ENCODE measurements at places on chromosomes 1 and 21. TPM values are rescaled to one million over a fixed set of nuclear protein-coding genes. Genes with fewer than 3 reads are reported as not detected.

- peak; percentile 48 for DNase-seq
These were observed 30.3 kb upstream of the CBR3 start for GRCh38 chr21:36104317-36105300.

- no peak for DNase-seq
These were observed 345.1 kb upstream of the USP24 start for GRCh38 chr1:55560266-55560665.

Gene CFHR1
- total RNA-seq = 0.49 TPM

Gene KCNA2
- total RNA-seq = 0.23 TPM

Gene IGSF9
- 2.2 TPM for total RNA-seq

Gene TRABD2B
- 1.0 TPM for total RNA-seq

DNA sequence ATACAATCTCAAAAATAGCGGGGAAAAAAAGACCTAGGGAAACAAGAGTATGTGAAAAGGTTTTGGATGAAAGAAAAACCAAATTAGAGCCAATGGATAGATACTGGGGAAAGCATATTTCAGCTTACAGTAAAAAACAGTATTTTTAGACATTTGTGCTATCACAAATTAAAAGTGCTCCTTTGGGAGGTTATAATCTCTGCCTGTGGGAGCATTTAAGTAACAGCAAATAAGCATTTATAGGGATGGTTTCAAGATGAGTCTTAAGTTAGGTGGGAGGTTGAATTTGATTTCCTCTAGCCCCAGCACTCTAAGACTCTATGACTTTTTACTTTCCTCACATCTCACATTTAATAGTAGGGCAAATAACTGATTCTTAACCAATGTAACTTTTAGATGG, 79.6 kb upstream of the SLFNL1 start:
- no peak for DNase-seq

GRCh38 chr21:38740090-38740489, 65.6 kb upstream of the ETS2 start:
- DNase-seq = no peak

DNA sequence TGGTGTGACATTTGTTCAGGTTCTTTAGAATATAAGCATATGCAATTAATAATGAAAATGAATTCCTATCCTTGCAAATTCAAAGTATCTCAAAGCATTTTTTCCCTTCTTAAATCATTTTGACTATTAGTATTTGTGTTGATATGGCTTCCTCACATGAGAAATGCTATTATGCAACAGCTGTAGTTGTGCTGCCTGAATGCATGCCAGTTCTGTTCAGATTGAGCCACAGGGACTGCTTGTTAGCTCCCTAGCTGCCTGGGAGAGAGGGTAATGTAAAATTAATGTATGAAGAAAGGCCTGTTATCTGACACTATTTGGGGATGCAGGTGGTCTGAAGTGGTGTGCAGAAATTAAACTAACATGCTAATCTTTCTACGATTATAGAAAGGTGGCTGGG, 45.5 kb downstream of the CACHD1 start:
- DNase-seq = no peak

Gene TSPEAR
- total RNA-seq = not detected

- no peak for DNase-seq
These were observed 66.2 kb upstream of the APOBEC4 start for GRCh38 chr1:183719289-183719688.

- no peak for DNase-seq
These were observed 52.0 kb downstream of the OLIG1 start for GRCh38 chr21:33121715-33122475.

- DNase-seq = no peak
These were observed 235.4 kb upstream of the ADAMTS5 start for GRCh38 chr21:27202301-27202700.

- no peak for DNase-seq
These were observed 10.6 kb upstream of the MYSM1 start for GRCh38 chr1:58710190-58711085.

DNA sequence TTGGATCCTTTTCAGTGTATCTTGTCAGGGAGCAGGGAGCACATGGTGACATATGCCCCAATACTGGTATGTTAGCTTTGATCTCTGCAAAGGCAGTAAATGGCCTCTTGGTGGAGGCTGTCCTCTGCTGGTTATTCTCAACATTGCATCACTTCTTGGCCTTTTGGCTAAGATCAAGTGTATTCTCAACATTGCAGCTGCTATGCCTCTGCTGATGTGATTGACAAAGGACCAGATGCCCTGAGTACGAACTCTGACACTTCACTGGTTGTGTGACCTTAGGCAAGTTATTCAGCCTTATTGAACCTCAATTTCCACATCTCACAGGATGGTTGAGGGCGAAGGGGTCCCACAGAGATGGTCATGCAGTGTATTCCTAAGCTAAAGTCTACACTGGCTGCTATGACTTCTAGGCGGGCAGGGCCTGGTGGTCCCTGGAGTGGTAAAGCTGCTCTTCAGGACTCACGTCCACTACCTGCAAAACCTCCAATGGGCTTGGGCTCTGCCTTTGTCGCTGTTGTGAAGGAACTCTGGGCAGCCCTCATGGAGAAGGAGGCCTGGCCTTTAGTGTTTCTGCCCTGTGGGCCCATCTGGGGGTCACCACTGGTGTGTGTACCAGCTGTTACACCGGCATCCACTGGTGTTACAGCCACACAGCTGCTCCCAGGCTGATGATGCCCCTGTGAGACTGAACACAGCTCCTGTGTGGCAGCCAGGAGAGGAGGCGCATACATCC, 64.8 kb downstream of the DNTTIP2 start:
- peak; percentile 61 for DNase-seq

DNA sequence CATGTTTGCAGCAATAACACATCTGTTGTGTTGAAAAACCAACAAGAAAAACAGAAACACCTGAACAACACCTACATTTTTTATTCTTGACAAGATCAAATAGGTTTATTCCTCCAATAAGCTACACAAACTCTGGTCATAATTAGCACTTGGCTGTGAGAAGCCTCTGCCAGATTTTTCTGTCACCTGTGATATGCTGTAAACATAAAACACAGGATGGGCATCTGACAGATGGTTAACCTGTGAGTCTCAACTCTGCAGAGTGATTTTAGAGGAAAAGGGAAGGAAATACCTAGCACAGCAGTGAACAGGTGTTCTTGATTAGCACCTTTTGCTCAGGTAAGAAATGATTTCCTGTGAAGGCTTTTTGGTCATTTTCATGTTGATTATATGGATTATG, 175.4 kb upstream of the COA6 start:
- no peak for DNase-seq

Gene NHLH2
- total RNA-seq = 2.3 TPM

Gene TFF1
- total RNA-seq = not detected

Gene EFNA1
- total RNA-seq = 413 TPM

DNA sequence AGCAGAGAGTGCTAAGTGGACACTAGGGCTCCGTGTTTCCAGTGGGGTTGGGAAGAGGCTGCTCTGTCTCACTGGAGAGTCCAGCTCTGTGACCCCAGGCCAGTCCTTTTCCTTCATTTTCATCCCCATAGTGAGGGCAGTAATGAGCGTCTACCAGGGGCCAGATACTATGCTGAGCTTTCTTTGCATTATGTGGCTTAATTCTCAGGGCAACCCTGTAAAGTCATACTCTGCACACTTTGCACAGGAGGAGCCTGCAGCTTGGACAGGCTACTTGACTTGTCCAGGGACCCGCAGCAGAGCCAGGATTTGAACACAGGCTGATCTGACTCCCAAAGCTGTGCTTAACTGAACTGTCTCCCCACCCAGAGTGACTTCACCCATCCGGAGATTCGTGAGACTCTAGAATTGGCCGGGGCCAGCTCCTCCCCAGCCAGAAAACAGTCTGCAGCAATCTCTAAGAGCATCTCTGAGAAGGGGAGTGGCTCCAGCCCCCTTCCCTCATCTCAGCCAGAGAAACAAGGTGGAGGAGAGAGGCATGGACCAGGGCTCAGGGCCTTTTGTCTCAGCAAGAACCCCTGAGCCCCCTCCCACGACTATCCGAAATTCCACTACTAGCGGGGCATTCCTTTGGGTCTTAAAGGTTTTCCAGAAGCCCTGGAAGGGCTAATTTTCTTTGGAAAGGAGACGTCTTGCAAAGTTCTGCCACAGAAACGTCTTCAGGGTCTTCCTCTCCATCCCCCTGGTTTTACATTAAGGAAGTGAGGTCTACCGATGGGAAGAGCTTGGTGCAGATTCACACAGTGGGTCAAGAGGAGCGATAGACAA, 866 bp upstream of the FNDC5 start:
- DNase-seq = no peak

- DNase-seq = no peak
These were observed 3.1 kb upstream of the SHISA4 start for GRCh38 chr1:201885531-201886075.

Gene TMEM167B
- total RNA-seq = 22.3 TPM

DNA sequence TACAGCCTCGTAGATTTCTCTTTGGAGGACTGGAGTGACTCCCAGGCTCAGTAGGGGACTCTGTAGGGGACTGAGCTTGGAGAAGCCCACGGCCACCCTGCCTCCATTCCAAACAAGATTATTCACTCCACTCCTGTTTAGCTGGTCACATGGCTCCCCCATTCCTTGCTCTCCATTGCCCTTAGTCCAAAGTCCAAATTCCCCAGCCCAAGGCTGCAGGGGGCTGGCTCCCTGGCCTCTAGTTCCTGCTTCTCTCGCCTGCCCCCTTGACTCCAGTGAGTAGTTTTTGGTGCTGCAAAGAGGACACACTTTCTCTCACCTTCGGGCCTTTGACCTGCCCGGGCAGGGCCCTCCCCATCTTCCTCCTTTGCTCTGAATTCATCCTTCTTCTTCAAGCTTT, 403.3 kb downstream of the KIF26B start:
- no peak for DNase-seq

Gene ITLN2
- 118 TPM for total RNA-seq

- DNase-seq = no peak
These were observed 226.7 kb downstream of the NPHP4 start for GRCh38 chr1:5765483-5765882.

Gene CGN
- 50.7 TPM for total RNA-seq

DNA sequence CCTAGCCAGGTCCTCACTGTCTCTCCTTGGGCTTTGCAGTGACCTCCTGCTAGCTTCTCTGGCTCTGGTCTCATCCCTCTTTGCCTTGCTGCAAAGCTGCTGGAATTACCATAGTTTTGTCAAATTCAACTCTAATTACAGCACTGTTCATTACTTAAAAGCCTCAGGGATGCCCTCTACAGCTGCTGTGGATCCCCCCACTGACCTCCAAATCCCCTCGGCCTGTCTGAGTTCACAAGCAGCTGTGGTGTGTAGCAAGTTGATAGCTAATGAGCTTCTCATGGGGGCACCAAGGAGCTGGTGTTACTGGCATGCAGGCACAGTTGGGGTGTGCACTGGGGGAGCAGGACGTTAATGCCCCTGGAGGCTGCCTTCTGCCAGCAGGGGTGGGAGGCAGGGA, 24.8 kb downstream of the NIPAL3 start:
- DNase-seq = no peak

- DNase-seq = no peak
These were observed 329.3 kb upstream of the PROX1 start for GRCh38 chr1:213658457-213658856.

DNA sequence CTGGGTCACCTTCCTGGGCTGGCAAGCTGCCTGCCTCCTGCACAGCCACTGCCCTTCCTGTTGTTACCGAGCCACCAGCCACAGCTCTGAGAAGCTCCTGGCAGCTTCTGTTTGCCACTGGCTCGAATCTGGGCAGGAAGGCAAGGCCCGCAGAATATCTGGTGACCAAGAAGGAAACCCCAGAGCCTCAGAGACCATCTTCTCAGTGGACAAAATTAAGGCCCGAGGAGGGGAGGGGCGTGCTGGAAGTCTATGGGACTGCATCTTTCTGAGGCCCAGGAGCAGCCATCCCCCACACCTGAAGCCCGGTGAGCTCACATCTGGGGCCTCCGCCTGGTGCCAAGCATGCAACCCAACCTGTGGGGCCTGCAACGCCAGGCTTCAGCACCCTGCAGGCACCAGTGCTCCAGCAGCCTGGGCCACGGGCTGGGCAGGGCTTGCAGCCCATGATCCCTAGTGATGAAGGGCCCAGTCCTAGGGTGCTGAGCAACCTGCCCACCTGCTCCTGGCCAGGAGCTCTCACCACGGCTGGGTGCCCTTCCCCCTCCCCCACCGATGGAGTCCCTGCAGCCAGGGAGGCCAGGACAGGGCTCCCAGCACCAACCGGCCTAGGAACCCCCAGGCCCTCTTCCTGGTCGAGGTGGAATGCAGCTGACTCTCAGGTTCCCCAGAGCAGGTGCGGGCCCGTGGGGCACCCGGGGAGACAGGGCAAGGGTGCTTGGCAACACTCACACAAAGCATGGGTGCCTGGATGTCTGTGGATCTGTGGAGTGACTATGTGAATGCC, 879 bp downstream of the CPTP start:
- no peak for DNase-seq

GRCh38 chr1:29245876-29246275, 9.6 kb downstream of the PTPRU start:
- no peak for DNase-seq

DNA sequence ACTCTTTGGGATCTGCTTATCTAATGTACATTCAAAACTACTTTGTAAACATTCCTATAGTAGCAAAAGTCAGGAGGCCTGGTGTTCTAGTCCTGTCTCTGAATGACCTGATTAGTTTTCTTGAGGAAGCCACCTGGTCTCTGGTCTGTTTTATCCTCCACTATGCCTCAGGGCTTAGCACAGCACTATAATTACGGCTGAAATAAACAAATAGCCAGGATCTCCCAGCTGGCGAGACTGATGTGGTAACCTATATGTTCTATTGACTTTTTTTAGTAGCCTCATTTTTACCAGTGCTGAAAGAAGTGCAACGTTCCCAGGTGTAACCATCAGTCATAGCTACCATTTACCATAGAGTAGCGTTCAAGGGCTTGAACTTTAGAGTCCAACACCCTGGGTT, 24.2 kb upstream of the RPL11 start:
- DNase-seq = no peak

- DNase-seq = no peak
These were observed 172.8 kb upstream of the IRF2BP2 start for GRCh38 chr1:234782791-234783190.

DNA sequence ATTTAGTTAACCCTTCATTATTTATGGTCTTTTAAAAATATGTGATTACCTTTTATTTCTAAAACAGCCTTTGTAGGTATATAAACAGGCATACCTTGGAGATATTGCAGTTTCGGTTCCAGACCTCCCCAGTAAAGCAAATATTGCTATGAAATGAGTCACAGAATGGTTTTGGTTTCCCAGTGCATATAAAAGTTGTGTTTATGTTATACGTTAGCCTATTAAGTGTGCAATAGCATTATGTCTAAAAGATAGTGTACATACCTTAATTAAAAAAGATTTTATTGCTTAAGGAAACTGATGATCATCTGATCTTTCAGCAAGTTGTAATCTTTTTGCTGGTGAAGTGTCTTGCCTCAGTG, 44.1 kb downstream of the XCL2 start:
- no peak for DNase-seq

DNA sequence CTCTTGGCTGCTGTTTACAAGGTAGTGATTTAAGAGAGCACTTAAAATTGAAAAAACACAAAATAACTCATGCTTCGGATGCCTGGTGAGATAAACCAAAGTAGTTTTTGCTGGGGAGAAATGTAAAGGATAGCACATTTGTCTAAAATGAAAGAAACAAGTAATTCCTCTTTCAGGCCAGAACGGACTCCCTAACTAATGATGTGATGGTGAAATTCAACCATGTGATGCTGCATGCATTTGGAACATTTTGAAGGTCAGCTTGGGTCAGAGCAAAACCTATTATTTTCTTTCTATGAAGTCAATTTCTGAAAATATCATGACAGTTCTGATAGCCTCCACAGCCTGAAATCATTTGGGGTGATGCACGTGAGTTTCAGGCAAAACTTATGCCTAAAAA, 27.6 kb downstream of the NMNAT2 start:
- no peak for DNase-seq

Data from endothelial cell (in vitro differentiated cells).